ENCODE measurements at places on chromosomes 13 and 19. TPM values are rescaled to one million over a fixed set of nuclear protein-coding genes. Genes with fewer than 3 reads are reported as not detected.

GRCh38 chr19:10332158-10332964, 968 bp downstream of the RAVER1 start:
- no peaks in the 10 kb centered on the region for H3K27me3 ChIP-seq
- H3K4me1 ChIP-seq: no peaks in the 10 kb centered on the region
- no peak for DNase-seq
- H3K27ac ChIP-seq: no peak overlapping the region
- peaks cover 14% of the 10 kb centered on the region for H3K36me3 ChIP-seq
- H3K4me3 ChIP-seq: peak overlapping the region; percentile 96

- H3K36me3 ChIP-seq: no peaks in the 10 kb centered on the region
- H3K4me3 ChIP-seq: no peak overlapping the region
- H3K27ac ChIP-seq: no peak overlapping the region
- DNase-seq: peak; percentile 26
- H3K4me1 ChIP-seq: no peaks in the 10 kb centered on the region
- H3K27me3 ChIP-seq: no peaks in the 10 kb centered on the region
These were observed 188.9 kb downstream of the COL4A1 start for GRCh38 chr13:110118106-110118505.

DNA sequence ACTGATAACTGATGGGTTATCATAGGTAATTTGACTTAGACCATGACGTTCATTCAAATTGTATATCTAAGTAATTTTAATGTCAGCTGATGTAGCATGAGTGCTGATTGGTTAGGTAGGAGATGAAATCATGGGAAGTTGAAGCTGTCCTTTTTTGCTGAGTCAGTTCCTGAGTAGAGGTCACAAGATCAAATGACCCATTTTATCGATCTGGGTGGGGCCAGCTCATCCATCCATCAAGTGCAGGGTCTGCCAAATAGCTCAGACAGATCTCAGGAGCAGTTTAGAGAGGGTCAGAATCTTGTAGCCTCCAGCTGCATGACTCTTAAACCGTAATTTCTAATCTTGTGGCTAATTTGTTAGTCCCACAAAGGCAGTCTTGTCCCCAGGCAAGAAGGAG, 35.3 kb upstream of the CD177 start:
- H3K36me3 ChIP-seq: no peaks in the 10 kb centered on the region
- 0 out of 2 replicates have a peak, but pooled peaks cover 2% of the 10 kb centered on the region for H3K27me3 ChIP-seq
- H3K4me1 ChIP-seq: no peaks in the 10 kb centered on the region
- no peak overlapping the region for H3K27ac ChIP-seq

DNA sequence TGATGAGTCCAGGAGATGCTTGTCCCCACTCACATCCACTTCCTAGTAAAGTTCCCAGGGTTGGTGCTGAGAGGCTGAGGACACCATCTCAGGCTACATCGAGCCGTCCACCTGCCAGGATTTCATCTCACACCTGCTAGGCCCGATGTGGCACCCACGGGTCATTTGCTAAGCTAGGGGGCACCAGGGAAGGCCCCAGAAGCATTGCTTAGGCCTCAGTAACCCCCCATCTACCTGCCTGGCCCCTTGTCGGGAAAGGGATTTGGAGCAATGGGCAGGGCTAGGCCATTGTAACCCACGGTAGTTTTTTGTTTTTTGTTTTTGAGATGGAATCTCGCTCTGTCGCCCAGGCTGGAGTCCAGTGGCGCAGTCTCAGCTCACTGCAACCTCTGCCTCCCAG, 51.8 kb downstream of the F2RL3 start:
- H3K36me3 ChIP-seq: no peaks in the 10 kb centered on the region
- H3K27ac ChIP-seq: no peak overlapping the region
- no peak overlapping the region for H3K4me3 ChIP-seq

DNA sequence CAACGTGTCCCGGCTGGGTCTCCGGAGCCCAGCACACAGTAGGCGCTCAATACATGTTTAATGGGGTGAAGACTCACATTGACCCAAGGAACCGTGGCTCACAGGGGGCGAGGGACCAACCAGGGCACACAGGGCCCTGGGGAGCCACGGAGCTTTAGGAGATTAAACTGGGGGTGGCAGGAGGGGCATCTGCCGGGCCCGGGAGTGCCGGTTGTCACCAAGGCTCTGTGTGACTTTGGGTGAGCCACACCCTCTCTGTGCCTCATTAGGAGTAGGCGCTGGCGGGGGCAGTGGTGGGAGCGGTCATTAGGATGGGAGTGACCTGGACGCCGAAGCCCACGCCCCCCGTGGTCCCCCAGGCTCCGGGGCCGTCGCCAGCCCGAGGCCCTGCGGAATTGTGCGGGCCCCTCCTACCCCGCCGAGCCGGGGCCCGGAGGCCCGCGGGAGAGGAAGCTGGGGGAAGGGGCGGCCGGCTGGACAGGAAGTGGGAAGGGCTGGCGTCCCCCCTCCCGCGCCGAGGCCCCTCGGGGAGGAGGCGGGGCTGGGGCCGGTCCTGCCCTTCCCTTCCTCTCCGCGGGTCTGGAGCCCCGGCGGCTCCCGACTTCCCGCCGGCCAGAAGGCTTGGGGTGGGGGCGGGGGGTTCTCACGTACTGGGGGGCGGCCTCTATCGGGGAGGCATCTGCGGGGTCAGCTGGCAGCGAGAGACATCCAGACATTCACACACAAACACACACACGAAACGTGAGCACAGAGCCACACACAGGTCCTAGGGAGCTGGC, 1.8 kb upstream of the SSBP4 start:
- no peaks in the 10 kb centered on the region for H3K36me3 ChIP-seq
- H3K27me3 ChIP-seq: no peaks in the 10 kb centered on the region
- H3K27ac ChIP-seq: no peak overlapping the region
- peaks cover 4% of the 10 kb centered on the region for H3K4me1 ChIP-seq
- H3K4me3 ChIP-seq: peak overlapping the region; percentile 66

GRCh38 chr19:58428617-58429016, 11.3 kb downstream of the ZNF132 start:
- H3K4me3 ChIP-seq: no peak overlapping the region
- H3K4me1 ChIP-seq: no peaks in the 10 kb centered on the region
- no peak for DNase-seq
- peaks cover 8% of the 10 kb centered on the region for H3K36me3 ChIP-seq
- no peaks in the 10 kb centered on the region for H3K27me3 ChIP-seq

DNA sequence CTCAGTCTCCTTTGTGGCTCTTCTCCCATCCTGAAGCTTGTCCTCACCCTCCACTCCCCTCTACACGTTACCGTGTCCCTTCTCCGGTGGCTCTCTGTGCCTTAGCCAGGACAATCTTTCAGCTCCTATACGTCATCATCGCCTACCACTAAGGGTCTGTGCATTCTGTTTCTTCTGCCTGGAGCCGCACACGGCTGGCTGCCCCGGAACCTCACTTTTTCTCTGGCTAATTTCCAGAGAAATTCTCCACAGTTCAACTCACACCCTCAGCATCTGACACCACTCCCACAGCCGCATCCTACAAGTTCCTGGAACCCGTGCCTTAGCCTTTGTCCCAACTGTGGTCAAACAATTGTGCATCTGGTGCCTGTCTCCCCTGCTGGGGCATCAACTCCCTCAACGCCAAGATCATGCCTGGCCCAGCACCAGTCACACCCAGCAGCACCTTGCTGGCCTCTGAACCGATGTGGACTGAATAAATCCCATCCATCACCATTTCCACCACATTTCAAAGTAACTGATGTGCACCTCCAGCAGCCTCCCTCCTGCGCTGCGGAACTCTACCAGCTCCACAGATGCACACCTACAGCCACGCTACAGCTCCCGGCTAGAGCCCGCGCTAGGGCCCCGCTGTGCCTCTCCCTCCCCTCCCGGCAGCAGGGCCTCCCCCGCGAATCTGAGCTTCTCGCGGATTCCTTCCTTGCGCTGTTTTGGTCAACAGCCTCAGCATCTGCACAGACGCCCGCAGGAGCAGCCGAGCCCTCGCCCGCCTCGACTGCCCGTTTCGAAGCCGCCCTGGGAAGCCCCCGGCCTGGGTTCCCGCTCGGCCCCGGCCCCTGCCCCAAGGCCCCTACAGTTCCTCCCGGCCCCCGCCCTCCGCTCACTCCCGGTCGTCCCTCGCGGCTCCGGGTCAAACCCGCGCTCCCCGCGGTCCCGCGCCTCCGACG, 689 bp downstream of the DCUN1D2 start:
- no peak overlapping the region for H3K27ac ChIP-seq
- peak overlapping the region; percentile 89 for H3K4me3 ChIP-seq
- H3K36me3 ChIP-seq: peaks cover 17% of the 10 kb centered on the region
- DNase-seq: no peak
- peaks cover 6% of the 10 kb centered on the region for H3K4me1 ChIP-seq

- H3K36me3 ChIP-seq: no peaks in the 10 kb centered on the region
- no peaks in the 10 kb centered on the region for H3K27me3 ChIP-seq
- DNase-seq: no peak
- H3K4me3 ChIP-seq: no peak overlapping the region
These were observed 1171.3 kb downstream of the EFNB2 start for GRCh38 chr13:105364191-105364590.

DNA sequence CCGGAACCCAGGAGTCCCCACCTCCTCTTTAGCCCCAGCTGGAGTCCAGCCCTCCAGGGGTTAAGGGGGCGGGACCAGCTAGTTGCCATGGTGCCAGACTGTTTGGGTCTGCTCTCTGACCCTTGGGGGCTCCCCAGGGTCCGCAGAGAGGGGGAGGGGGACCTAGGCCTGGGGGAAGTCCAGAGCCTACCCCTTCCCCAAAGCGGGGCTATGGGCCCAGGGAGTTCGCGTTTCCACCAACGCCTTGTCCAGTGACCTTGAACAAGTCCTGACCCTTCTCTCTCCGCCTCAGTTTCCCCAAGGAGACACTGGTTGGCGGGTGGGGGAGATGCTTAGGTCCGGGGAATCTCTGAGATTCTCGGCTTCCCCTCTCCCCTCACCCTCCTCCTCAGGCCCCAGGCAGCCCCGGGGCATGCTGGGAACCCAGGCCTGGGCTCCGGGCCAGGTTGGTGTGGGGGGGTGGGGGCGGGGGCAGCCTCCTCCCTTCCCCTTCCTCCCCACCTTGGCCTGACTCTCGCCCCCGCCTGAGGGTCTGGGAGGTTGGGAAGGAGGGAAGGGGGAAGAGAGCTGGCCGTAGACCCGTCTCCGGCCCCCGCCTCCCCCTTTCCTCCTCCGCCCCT, 2.6 kb upstream of the SPACA6 start:
- peak; percentile 83 for DNase-seq
- H3K4me3 ChIP-seq: peak overlapping the region; percentile 93
- H3K27ac ChIP-seq: no peak overlapping the region
- H3K4me1 ChIP-seq: no peaks in the 10 kb centered on the region

DNA sequence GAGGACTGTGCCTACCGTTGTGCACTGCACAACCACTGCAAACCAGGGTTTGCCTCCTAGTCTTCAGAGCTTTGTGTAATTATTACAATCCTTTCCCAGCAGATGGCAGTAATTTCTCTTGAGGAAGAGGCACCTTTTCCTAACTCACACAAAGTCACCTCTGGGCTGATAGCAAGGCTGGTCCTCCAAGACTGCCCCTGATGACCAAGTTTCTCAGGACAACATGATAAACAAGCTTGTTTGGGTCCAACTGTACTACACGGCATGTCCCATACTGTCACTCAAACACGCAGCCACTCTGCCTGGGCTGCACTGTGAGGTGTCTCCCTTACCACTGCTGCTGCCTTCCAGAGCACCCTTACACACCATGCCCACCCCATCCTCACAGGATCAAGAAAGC, 39.3 kb downstream of the RFXAP start:
- no peaks in the 10 kb centered on the region for H3K36me3 ChIP-seq
- H3K4me3 ChIP-seq: no peak overlapping the region
- DNase-seq: no peak
- no peaks in the 10 kb centered on the region for H3K27me3 ChIP-seq
- no peak overlapping the region for H3K27ac ChIP-seq

DNA sequence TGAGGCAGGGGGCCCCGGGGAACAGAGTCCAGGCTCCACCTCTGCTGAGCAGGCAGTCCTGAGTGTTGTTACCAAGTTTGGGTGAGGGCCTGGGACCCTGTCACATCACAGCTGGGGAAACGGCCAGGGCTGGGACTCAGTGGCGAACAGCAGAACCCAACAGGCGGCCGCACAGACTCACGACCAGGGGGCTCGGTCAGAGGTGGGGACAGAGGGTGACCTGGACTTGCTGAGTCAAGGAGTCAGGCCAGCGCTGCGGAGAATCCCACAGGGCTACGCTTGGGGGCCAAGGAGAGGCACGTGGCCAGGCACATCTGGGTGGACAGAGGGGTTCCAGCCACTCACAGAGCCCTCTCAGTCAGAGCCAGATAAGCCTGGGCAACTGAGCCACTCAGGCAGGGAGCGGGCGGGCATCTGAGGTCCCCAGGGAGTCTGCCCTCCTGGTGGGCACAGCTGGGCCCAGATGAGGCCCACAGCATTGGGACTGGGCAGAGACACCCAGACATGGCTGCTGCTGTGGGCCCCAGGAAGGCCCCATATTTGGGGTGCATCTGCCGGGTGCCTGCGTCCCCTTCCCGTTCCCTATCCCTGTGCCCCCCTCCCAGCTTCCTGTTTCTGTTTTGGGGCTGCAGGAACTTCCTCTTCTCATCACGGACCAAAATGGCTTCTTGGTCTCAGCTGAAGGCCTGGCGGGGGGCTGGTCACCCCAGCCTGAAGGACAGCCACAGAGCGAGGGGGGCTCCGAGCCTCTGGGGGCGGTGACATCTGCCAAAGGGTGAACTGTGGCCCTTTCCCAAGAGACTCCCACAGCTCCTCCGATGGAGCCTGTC, 34.0 kb downstream of the CEBPA start:
- no peaks in the 10 kb centered on the region for H3K36me3 ChIP-seq
- no peak overlapping the region for H3K4me3 ChIP-seq
- no peak overlapping the region for H3K27ac ChIP-seq
- no peaks in the 10 kb centered on the region for H3K27me3 ChIP-seq
- H3K4me1 ChIP-seq: no peaks in the 10 kb centered on the region
- no peak for DNase-seq

TMEM221 gene
- total RNA-seq: 1.4 TPM

GRCh38 chr19:43895727-43896308, 39.3 kb downstream of the ZNF45 start:
- H3K4me1 ChIP-seq: no peaks in the 10 kb centered on the region
- H3K27me3 ChIP-seq: no peaks in the 10 kb centered on the region
- no peak overlapping the region for H3K27ac ChIP-seq
- peaks cover 41% of the 10 kb centered on the region for H3K36me3 ChIP-seq

GRCh38 chr13:35598790-35599369, 122.4 kb upstream of the MAB21L1 start:
- H3K27me3 ChIP-seq: no peaks in the 10 kb centered on the region
- no peaks in the 10 kb centered on the region for H3K4me1 ChIP-seq
- H3K27ac ChIP-seq: no peak overlapping the region
- H3K36me3 ChIP-seq: no peaks in the 10 kb centered on the region

DNA sequence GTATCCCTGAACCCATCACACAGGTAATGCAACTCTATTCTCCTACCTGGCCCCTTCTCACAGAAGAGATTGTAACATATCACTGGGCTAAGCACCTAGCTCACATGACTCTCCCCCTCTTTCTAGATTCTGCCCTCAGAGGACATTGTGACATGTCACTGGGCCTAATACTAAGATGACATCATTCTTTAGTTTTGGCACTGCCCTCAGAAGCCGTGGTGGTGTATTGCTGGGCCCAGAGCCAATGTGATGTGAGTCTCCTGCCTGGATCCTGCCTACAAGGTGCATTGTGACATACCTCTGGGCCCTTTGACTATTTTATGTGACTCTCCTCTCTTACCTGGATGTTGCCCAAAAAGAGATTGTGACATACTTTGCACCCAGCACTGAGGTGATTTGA, 21.4 kb upstream of the ZNF730 start:
- no peaks in the 10 kb centered on the region for H3K4me1 ChIP-seq
- no peaks in the 10 kb centered on the region for H3K27me3 ChIP-seq
- H3K27ac ChIP-seq: no peak overlapping the region
- no peak for DNase-seq
- no peak overlapping the region for H3K4me3 ChIP-seq

- H3K36me3 ChIP-seq: no peaks in the 10 kb centered on the region
- no peak overlapping the region for H3K27ac ChIP-seq
- no peaks in the 10 kb centered on the region for H3K4me1 ChIP-seq
These were observed 100.7 kb downstream of the CRYL1 start for GRCh38 chr13:20424949-20425348.

Measured in H9 (cell line).